Fibroblast of mammary gland (primary cell): ENCODE measurements at places on chromosomes 5 and 9.
A peak's percentile ranks its signal among the peaks of the same experiment; 100 is the strongest.

- no peak for DNase-seq
Observed at GRCh38 chr9:91530829-91531228, 107.2 kb upstream of the NFIL3 start.

GRCh38 chr5:52987711-52988331 lies 1.3 kb upstream of the ITGA2 start:
- DNase-seq = peak; percentile 64

- DNase-seq = peak; percentile 62
Observed at GRCh38 chr5:15929611-15930263, 249.9 kb downstream of the MARCHF11 start.

DNA sequence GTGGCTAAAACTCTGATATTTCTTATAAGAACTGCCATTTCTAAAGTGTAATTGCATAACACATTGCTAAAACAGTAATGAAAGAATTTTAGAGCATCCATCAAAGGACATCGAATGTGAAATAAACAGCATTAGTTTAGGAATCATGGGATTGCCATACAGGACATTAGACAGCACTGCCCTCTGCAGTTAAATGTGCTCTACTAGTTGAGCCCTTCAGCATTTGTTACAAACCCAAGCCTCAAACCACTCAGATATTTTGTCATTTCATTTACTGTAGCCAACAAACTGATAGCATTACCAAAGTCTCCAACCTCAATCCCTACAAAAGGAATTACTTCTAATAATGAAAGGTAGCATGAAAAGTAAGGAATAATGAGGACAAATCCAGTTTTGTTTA lies 116.8 kb upstream of the COX7C start:
- no peak for DNase-seq

DNA sequence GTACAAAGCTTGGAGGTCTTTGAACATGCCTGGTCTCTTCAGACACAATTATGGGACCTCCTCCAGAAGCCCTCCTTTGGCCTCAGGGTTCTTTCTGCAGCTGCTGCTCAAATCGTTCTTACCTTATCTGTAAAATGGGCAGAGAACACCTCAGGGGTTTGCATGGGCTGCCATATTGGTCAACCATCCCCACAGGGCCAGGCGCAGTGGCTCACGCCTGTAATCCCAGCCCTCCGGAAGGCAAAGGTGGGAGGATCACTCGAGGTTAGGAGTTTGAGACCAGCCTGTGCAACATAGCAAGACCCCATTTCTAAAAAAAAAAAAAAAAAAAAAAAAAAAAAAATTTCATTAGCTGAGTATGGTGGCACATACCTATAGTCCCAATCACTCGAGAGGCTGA lies 29.1 kb upstream of the TCF7 start:
- no peak for DNase-seq

DNA sequence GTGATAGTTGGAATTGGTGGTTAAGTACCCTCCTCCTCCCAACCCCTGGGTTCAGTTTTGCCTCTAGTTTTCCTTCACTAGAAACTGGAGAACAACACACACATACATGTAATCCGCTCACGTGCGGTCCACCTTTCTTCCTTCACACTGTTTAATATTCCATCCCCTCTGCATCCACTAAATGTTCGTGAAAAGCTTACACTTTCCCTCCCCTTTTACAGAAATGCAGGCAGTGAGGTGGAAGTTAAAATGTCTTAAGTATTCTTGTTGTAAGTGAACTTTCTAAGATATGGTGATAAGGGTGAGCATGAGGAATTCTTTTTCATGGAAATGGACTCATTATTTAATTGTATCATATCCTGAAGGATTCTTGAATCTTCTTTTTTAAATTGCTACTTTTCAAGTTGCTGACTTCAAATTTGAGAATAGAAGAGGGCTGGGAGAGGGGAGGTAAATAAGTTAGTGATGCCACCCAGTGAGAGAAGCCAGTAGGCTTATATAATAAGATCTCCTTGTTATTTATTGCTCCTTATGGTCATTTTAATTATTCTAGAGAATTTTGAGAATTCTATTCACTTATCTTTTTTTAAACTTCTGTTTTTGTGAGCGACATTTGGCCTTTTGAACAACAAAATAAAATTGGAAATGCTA lies 90.2 kb downstream of the TLE4 start:
- no peak for DNase-seq

- no peak for DNase-seq
Observed at GRCh38 chr9:12879961-12880360, 105.1 kb downstream of the LURAP1L start.

- DNase-seq = no peak
Observed at GRCh38 chr9:133108794-133109641, 12.0 kb downstream of the RALGDS start.
